Activated CD4-positive, alpha-beta T cell treated with anti-CD3 and anti-CD28 coated beads, Interleukin-10, Interleukin-2, amounts not matched to agents 100 ng/mL and 50 ng/mL, durations not matched to agents 16 hours and 8 hours (primary cell): ENCODE measurements at places on chromosomes 16 and 17.

DNA sequence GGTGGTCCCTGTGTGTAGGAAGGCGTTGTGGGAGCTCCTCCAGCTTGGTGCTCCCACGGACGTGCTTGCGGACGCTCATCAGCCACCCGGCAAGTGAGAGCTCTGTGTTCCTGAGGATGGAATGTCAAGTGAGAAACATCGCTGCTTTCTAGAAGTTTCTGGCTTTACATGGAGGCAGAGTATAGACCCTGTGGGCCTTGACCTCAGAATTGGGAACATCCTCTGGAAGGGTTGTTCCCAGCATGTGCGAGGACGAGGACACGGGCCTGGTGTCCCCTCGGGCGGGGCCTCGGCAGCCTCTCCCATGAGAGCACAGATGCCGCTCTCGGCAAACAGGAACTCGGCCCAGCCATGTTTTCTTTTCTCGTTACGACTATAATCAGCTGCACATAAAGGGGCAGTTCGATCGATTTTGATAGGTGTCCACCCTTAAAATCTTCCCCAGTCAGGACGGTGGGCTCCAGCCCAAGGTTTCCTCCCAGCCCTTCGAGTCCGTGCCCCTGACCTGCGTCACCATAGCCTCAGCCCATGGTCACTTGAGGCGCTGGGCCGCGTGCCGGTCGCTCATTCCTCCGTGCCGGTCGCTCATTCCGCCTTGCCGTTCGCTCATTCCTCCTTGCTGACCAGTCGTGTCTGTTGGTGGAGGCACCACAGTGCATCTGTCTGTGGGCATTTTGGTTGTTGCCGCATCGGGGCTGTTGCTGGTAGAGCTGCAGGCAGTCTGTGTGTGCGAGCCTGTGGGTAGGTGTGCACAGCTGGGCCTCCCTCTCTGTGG is 91.3 kb upstream of the ZNF750 start:
- DNase-seq = no peak

DNA sequence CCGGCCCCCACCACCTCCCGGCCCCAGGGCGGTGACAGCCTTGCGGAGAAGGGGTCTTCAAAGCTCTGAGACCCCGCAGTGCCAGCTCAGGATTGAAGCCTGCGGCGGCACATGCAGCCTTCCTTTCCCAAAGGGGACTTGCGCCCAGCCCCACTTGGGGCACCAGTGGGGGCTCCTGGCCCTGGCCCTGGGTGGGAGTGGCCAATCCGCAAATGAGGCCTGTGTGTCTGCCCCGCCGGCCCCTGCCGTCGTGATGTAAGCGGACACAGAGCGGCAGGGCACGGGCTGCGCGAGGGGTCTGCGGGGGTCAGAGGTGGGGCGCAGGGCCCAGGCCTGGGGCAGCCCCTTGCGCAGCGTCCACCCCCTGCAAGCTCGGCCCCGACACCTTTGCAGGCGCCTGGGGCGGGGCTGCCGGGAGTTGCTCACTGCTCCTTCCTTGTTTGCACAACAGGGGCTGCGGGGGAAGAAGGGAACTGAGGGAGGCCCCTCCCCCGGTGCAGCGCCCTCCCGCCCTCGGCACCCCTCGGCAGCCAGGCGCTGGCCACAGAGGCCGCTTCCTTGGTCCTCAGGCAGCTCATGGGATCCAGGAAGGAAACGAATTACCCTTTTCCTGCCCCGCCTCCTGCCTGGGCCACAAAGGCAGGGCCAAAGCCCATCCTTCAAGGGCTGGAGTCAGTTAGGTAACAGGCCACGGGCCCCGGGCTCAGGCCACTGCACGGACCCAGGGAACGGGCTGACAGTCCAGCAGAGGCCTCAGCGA is 2.9 kb downstream of the SLC16A3 start:
- DNase-seq = peak; percentile 23

DNA sequence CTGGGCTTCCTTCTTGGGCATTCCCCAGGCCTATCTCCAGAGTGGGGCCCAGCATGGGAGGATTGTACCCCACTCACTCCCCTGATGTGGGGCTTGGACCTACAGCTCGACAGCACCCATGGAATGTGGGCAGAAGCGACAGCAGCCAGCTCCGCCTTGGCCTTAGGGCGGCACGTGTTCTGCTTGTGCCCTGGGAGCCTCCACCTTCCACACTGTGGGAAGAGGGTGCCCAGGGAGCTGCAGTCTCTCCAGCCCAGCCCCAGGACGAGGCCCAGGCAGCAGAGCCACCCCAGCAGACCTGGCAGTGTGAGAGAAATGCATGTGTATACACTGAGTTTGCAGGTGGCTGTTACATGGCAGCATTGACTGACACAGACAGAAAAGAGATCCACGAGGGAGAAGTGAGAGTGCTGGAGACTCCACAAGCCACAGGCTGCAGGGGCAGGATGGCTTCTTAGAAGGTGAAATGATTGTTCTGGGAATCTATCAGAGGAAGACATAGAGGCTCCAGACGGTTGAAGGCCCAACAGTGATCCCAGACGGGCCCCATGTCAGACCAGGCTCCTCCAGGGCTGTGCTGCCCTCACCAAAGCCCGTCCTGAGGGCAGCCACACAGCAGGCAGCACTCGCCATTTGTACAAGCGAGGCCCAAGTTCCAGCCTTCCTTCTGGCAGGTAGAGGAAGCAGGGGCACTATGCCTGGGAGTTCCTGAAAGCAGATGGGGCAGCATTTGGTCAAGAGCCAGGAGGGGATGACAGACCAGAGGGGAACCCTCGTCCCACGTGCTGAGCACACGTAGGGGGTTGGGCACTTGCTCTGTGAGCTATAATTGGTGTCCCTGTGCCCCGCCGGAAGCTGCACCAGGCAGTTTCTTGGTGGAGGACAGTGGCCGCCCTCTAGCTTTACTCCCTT is 2.8 kb upstream of the DNASE1 start:
- no peak for DNase-seq

DNA sequence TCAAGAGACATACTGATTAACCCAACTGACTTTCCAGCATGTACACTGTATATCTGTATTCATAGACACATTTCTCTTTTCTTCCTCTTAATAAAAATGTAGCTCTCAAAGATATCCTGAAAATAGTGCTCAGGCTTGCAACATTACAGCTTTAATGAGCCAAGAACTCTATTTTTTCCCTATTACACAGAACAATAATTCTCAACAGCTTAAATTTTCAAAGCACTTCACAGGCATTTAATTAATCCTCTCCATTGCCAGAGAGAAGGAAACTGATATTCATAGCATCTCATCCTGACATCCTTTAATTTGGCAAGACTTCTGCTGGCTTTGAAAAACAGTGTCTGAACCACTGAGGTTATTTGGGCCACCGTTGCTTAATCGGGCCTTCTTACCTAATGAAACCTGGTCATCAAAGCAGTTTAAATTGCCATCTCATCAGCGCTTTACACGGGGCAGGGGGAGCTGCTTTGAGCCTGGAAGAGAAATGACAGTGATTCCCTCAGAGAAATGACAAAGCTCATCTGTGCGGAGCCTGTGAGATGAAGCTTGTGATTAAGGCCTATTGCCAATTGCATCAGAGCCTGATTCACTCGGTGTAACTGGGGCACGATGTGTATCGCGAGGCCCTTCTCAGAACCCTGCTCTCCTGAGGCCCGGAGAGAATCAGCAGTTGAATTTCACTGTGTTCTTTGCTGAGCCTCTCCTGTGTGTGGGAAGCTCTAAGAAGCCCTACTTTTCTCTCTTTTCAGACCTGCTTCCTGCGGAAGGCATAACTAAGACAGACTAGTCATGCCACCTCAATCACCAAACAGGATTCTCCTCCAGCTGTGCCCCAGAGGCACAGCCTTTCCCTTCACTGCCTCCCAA is 8.5 kb upstream of the SIAH1 start:
- DNase-seq = peak; percentile 36

DNA sequence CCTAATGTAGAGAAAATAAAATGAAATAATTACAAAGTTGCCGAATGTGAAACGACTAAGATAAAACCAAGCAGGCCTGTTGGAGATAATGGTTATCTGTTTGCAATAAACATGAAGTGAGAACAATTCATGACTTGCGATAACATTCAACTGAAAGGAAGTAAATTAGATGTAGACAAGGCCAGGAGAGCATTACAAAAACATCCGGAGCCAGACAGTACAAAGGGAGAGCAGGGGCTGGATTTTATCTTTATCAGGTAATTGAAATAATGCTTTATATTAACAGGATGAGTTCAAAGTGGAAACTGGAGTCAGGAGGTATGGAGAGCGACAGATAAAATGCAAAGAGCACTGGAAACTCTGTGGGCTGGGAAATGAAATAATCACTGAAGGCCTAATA is 265.6 kb upstream of the GOT2 start:
- DNase-seq = no peak

- no peak for DNase-seq
These were observed 68.5 kb downstream of the RPA1 start for GRCh38 chr17:1898332-1898731.

GRCh38 chr16:87826798-87827587 is 42.3 kb downstream of the SLC7A5 start:
- DNase-seq = no peak

DNA sequence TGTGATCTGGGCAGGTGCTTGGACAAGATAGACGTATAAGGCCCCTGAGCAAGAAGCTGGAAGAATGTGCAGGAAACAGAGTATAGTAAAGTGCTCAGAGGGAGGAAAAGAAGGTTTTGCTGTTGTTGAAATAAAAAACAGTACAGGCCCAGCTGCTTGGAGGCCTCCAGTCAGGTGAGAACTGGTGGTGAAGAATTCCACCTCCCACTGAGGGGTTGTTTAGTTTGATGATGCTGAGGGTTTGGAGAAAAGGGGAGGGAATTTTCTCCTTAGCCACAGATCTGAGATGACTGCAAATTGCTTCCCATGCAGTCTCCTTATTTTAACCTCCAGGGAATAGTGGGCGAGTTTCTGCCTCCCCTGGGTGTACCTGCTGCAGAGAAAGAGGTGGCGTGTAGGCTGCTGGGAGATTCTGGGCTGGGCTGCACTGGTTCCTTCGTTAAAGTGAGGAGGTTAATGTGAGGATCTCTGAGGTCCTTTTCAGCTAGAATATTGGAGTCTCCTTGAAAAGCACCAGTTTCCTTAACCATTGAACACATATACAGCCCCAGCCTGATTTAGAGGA is 25.8 kb downstream of the SMPD3 start:
- no peak for DNase-seq

GRCh38 chr17:514584-514983 is 162.0 kb upstream of the RPH3AL start:
- DNase-seq = no peak

DNA sequence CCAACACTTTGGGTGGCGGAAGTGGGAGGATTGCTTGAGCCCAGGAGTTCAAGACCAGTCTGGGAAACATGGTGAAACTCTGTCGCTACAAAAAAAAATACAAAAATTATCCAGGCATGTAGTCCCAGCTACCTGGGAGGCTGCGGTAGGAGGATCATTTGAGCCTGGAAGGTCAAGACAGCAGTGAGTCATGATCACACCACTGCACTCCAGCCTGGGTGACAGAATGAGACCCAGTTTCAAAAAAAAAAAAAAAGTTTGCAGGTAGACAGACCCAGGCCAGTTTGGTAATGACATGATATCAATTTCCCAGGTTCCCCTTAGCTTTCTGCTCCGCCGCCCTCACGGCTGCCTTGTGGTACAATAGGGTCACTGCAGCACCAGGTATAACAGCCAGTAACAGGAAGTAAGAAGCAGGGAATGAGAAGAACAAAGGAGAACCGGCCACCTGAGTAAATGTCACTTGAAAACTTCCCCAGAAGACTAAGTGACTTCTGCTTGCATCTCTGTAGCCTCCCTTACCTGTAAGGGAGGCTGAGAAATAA is 201.2 kb upstream of the HSBP1 start:
- no peak for DNase-seq

DNA sequence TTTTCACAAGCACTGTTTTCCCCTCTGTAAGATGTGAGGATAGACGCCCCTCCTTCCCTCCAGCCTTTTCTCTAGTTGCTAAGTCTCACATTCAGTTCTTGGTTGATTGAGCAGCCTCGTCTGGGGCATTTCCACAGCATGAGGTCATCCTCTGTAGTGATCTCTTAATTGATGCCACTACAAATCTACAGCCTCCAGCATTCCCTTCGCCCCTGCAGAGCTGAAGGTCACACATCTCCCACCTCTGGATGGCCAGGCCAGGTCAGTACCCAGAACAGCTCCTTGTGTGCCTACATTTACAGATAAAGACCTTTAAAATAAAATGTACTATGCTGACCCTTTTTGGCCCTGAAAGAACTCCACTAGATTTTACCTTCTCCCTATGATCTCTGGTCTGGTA is 32.5 kb upstream of the CDH11 start:
- DNase-seq = no peak

DNA sequence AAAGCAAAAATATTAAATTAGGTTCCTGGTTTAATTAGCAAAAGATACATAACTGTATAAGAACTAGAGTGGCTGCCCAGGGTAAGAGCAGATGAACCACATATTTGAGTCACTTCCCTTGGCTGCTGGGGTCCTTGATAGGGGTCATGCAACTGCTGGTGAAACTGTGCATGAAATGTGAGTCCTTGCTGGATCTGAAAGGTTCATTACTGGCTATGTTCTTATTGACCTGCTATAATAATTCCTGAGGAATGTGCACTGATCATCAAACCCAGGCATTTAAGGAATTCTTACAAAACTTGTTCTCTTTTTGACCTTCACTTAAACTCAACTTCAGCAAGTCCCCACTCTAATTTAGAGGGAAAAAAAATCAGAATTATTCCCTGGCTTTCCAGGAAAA is 183.4 kb downstream of the ZNF18 start:
- DNase-seq = no peak

DNA sequence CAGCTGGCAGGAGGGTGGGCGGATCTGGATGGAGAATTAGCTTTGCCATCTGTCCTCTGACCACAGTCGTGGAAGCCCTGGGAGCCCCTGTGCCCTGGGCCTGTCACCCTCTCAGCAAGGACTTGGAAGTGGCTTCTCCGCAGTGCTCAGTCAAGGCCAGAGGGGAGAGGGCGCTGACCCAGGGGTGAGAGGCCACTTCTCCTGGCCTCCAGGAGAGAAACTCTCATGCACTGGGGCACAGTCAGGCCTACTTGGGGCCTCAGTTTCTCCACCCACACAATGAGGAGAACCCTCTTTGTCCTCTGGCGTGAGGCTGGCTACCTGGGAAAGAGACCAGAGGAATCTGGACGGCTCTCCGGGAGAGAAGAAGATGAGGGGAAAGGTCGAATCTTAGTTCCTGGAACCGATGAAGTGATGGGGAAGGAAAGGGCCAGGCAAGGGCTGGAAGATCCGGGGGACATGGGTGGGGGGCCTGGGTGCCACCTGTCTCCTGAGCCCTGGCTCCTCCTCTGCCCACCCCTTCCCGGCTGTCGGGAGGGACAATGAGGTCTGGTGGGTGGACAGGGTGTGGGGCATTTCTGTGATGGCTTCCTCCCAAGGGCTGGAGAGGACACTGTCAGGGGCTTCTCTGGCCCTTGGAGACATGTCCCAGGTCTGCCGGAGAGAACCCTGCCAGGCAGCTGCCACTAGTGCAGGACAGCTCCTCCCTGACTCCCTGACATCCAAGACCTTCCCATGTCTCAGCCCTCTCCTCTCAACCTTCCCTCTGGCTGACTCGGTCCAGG is 9.0 kb upstream of the ARHGAP27 start:
- no peak for DNase-seq

DNA sequence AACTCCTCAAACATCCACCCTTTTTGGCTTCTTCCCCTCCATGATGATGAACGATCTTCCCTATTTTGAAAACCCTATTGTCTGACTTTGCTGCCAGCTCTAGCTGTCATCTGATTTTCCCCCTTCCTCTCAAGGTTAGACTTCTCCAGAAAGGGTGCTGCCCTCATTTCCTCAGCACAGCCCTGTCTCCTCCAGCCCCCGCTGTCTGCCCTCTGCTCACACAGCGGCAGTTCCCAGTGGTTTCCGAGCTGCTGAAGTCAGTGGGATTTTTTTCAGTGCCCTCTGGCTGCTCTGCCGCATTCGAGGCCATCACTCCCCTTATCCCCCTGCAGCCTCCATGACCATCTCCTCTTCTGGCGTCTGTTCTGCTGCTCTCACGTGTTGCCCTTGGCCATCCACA is 26.6 kb upstream of the C17orf107 start:
- no peak for DNase-seq
